Vagina (tissue), 2 donors: ENCODE measurements at places on chromosomes 16 and 17.

- no peak for DNase-seq
Measured at GRCh38 chr17:32492264-32492589, 5.4 kb downstream of the CDK5R1 start.

GRCh38 chr17:34067011-34067410 is 188.1 kb upstream of the CCL2 start:
- DNase-seq, result no peak

DNA sequence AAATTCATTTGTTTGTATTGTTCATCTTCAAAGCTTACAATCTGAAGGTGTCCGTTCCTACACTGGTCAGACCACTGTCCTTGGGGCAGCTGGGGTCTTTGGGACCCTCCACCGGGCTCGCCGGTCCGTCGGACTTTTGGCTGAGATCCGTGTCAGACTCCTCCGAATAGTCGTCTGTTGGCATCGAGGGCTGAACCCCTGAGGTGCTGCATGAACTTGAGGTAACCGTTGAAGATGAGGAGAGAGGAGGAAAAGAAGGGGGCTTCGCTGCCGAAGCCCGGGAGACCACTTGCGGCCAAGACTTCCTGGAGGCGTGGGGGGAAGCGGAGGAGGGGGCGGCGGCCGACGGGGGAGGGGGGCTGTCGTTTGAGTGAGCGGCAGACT is 260.8 kb downstream of the ZFHX3 start:
- peak; percentile 91 for DNase-seq

- DNase-seq, result no peak
Measured at GRCh38 chr16:49748322-49748721, 107.6 kb downstream of the ZNF423 start.

DNA sequence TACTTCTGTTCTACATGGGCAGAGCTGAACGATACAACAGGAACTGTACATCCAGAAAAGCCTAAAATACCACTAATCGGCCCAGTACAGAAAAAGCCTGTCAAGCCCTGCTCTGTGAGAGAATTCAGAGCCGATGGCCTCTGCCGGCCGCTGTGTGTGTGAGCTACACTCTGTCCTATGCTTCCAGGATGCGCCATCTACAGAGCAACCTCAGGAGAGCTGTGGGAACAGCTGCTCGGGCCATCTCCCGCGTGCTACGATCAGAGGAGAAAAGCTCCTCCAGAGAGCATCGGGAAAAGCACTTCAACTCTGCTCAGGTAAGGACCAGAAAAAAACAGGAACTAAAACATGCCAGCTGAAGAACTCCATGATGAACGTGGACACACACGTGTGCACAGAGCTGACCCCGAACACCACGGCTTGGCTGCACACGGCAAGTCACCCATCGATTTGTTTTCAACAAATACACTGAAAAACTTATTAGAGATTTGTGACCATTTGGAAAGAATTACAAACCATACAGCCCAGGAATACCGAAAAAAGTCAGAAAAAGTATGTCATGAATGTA is 115.9 kb downstream of the ANKRD11 start:
- no peak for DNase-seq

DNA sequence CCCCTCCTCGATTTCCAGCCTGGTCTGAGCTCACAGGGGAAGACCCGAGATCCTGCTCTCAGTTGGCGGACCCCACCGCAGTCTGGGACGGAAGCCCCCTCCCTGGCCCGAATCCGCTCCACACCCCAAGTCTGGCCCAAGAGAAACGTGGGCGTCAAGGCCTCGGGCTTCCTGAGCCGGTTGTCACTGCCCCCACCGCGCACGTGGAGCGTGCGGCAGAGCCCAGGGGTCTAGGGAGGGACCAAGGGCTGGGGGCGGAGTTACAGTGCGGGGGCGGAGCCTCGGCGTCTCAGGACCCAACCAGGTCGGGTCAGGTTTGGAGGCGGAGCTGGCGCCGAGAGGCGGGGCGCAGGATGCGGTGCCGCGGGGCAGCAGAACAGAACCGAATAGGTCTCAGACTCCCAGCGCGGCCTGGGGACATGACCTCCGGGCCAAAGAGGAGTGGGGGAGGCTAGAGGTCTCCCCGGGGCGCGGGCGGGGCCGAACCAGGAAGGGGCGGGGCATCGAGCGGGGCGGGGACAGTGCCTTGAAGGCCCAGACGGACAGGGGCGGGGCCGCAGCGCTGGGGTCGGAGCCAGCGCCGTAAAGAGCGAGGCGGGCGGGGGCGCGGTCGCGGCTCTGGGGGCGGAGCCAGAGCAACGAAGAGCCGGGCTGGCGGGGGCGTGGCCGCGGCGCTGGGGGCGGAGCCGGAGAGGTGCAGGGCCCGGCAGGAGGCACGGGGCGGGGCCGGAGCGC is 431 bp upstream of the ZFPM1 start:
- peak; percentile 93 for DNase-seq

GRCh38 chr17:72501404-72502370 is 380.9 kb downstream of the SOX9 start:
- DNase-seq, result no peak

DNA sequence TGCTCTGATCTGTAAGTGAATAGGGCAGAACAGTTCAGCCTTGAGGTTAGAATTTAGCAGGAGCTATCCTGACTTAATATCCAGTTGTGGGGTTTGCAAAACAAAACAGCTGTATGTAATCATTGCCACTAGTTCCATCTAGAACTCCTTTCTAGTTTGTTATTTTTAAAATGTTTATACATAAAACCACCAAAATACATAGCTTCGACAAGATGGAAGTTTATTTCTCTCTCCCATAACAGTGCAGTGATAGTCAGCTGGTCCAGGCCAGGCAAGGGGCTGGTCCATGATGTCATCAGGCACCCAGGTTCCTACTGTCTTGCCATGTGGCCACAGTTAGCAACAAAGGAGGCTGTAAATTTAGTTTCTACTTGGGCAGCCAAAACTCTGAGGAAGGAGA is 10.5 kb upstream of the PLK1 start:
- DNase-seq, result no peak

GRCh38 chr17:17959520-17960361 is 12.5 kb downstream of the TOM1L2 start:
- DNase-seq, result no peak

- no peak for DNase-seq
Measured at GRCh38 chr16:10265770-10266615, 83.8 kb upstream of the GRIN2A start.

- DNase-seq, result no peak
Measured at GRCh38 chr16:23716484-23716883, 3.5 kb upstream of the ERN2 start.

DNA sequence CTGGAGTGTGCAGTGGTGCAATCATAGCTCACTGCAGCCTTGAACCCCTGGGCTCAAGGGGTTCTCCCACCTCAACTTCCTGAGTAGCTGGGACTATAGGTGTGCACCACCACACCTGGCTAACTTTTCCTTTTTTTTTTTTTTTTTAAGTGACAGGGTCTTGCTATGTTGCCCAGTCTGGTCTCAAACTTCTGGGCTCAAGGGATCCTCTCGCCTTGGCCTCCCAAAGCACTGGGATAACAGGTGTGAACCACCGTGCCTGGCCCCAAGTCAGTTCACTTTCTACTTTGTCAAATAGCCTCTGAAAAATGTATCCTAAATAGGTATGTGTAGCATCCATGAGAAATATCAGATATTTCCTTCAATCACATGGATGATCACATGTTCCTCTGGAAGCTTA is 9.9 kb upstream of the NFAT5 start:
- no peak for DNase-seq

- DNase-seq, result no peak
Measured at GRCh38 chr17:62800585-62800984, 7.5 kb downstream of the MARCHF10 start.

DNA sequence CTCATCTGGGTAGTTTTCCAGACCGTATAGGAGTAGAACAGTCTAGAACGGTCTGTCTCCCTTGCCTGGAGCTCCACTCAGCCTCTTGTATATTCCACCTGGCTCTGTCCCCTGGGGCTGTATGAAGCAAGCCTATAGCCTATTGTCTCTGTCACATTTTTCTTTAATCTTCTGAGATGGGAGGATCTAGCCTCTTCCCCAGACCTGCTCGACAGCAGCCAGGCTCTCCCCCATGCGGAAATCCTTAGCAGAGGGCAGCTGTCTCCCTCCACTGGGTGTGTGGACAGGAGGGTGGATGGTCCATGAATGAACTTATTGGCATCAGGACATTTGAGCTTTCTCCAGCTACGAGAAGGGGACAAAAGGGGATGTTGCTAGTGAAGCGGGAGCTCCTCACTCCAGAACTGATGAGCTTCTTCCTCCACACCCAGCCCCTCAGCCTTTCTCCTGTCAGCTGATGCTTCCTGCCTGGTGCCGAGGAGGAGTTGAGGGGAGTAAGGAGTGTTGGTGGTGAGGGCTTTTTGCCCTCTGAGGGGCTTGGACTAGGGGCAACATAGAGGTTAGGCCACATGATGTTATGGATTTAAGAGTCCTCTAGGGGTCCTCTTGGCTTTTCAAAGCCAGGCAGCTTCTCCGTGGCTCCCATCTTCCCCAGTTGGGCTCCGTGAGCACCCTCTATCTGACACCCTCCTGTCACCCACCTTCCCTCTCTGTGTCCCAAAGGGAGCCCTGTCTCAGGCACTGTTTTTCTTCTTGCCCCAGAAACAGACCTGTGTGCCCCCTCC is 28.0 kb downstream of the ARHGAP23 start:
- no peak for DNase-seq

GRCh38 chr16:84789431-84789830 is 30.4 kb upstream of the CRISPLD2 start:
- DNase-seq, result no peak

- DNase-seq, result no peak
Measured at GRCh38 chr17:10198509-10199249, at the start of gene GAS7. Gene GAS7, minus strand, starts transcription at chr17:10198606.

- no peak for DNase-seq
Measured at GRCh38 chr16:30443631-30444030, 2.0 kb downstream of the SEPHS2 start.

GRCh38 chr17:49551221-49552069 is 24.2 kb upstream of the NXPH3 start:
- no peak for DNase-seq

DNA sequence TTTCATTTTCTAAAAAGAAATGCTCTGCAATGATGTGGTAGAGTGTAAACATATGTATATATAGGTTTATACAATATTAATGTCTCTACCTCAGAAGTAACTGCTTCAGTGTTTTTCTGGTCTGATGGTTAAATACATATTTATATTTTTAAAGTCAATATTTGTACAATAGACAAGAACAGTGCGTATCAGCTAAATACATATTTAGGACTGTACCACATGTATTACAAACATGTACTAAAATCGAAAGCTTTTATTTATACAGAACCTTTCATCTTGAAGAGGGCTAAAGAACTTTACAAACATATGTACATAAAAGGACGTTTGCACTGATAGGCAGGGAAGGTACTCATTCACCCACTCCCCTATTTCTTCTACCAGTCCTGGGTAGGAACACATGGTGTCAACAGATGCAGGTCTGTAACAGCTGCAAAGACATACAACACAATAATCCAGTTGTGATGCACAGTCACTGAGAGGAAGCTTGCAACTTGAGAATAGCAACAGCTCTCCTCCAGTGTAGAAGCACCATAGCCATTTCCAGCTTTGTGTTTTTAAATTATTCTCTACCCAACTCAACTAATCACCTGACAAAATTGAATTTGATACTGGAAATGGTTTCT is 206.9 kb upstream of the C17orf78 start:
- DNase-seq, result no peak

- no peak for DNase-seq
Measured at GRCh38 chr16:57865746-57866528, 63.6 kb upstream of the KIFC3 start.

GRCh38 chr16:75620326-75621169 is 2.5 kb downstream of the ADAT1 start:
- DNase-seq, result no peak

GRCh38 chr17:78497115-78497540 is 80.1 kb downstream of the DNAH17 start:
- DNase-seq, result no peak

- no peak for DNase-seq
Measured at GRCh38 chr17:44473367-44473766, 29.8 kb downstream of the GPATCH8 start.

GRCh38 chr17:19645734-19646201 is 2.8 kb upstream of the ALDH3A2 start:
- DNase-seq, result no peak

- no peak for DNase-seq
Measured at GRCh38 chr17:42183741-42184711, 1.2 kb downstream of the HCRT start.

GRCh38 chr16:28189245-28189644 is 22.5 kb downstream of the XPO6 start:
- no peak for DNase-seq

GRCh38 chr16:23803591-23804123 is 32.1 kb upstream of the PRKCB start:
- no peak for DNase-seq

- no peak for DNase-seq
Measured at GRCh38 chr16:55100100-55100499, 169.4 kb downstream of the IRX5 start.

DNA sequence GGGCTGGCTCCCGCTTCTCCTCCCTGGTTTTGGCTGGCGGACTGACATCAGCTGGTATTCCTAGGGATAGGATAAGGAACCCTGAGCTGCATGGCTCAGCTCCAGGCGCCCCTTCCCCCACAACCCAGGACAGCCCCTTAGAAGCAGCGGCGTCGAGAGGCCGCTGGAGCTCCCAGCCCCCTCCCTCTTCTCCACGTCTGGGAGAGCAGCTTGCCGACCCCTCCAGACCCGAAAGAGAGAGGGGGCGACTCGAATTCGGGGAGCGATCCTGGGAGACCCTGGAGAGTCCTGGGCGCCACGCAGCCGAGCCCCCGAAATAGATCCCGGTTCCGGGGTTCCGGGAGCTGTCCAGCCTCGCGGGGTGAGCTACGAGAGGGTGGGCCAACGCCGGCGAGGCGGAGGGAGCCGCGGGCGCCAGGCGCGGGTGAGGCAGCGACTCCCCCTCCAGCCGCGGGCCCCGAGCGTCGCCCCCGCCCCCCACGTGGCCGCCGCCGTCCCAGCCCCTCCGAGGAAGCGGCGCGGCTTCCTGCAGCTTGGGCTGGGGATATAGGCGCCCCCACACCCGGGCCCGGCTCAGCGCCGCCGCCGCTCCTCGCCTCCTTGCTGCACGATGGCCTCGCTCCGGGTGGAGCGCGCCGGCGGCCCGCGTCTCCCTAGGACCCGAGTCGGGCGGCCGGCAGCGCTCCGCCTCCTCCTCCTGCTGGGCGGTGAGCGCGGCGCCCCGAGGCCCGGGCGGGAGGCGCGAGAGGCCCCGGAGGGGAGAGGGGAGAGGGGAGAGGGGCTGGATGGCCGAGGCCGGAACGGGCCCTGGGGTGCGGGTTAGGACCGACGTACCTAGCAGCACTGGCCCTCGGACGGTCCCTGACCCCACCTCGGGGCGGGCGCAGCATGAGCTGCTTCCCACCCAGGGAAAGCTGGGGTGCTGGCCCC is at the start of gene RAMP2:
Gene RAMP2 (plus strand): TSS at position 576 of the 930 bp plus-strand sequence. CDS start 35 bp downstream, at position 611.
- DNase-seq, result no peak

- DNase-seq, result no peak
Measured at GRCh38 chr17:62891659-62892058, 74.4 kb upstream of the TANC2 start.

GRCh38 chr17:59366040-59366757 is 34.7 kb downstream of the YPEL2 start:
- DNase-seq, result no peak

GRCh38 chr17:72191921-72192799 is 71.3 kb downstream of the SOX9 start:
- no peak for DNase-seq

GRCh38 chr16:89156740-89157645 is 14.6 kb upstream of the CDH15 start:
- no peak for DNase-seq
